ENCODE measurements at places on chromosomes 5 and 9.

DNA sequence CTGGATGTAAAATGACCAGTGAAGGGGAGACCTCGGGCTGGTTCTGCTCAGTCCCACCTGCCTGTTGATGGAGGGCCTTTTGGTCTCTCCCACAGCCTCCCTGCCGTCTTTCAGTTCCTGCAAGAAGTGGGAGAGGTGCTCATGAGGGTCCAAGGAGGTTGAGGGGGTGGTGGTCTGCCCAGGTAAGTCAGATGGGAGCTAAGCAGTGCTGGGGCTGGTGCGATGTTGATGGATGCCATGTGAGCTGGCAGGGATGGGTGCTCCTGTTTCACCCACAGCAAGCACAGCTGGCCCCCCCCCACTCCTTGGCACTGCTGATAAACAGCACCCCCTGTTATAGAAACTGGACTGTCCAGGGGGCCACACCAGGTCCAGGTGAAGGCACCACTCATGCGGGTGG lies 145.6 kb downstream of the NSG2 start:
- no peak for DNase-seq

- DNase-seq, result no peak
These were observed 84.4 kb upstream of the RARS1 start for GRCh38 chr5:168401880-168402279.

GRCh38 chr9:13244181-13244580 lies 35.3 kb downstream of the MPDZ start:
- no peak for DNase-seq

- no peak for DNase-seq
These were observed 263.6 kb downstream of the FANCC start for GRCh38 chr9:95053611-95054570.

DNA sequence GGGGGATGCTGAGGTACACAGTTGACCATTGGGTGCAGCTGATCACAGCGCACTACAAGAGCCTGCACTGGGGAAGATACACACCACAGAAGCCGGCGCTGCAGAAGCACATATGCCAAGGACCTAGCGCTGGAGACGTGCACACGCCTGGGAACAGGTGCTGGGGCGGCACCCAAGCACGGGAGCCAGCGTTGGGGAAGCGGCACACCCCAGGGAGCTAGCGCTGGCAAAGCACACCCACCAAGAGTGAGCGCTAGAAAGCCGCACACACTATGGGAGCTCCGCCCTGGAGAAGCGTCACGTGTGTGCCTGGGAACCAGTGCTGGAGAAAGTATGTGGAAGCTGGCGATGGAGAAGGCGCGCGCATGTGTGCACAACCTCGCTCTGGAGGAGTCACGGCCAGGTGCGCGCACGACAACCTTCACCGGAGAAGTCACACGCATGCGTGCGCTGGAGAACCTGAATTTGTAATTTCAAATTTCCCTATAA lies 4.5 kb downstream of the FANCC start:
- no peak for DNase-seq

GRCh38 chr5:51832934-51833470 lies 449.8 kb downstream of the ISL1 start:
- no peak for DNase-seq

- no peak for DNase-seq
These were observed 16.0 kb downstream of the NR2F1 start for GRCh38 chr5:93599001-93599379.

GRCh38 chr9:135184181-135185053 lies 96.9 kb downstream of the OLFM1 start:
- no peak for DNase-seq

- no peak for DNase-seq
These were observed 375.7 kb upstream of the CDH10 start for GRCh38 chr5:25020454-25020853.

DNA sequence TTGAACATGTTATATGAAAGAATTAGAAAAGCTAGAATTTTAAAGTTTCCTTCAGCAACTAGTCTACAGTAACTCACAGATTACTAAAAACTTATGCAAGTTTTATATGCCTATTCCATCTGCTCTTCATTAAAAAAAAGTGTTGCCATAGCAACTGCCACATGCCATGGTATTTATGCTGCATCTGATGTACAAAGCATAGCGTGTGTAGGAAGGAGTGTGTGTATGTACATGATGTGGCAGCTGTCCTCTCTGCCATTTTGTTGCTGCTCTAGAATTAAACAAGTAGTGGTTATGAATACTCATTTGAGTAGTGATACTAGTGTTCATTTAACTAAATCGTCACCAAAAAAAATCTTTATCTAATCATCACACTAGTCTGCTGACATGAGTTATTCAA lies 593.5 kb downstream of the CETN3 start:
- no peak for DNase-seq

- no peak for DNase-seq
These were observed 126.4 kb upstream of the OSMR start for GRCh38 chr5:38719403-38719802.

DNA sequence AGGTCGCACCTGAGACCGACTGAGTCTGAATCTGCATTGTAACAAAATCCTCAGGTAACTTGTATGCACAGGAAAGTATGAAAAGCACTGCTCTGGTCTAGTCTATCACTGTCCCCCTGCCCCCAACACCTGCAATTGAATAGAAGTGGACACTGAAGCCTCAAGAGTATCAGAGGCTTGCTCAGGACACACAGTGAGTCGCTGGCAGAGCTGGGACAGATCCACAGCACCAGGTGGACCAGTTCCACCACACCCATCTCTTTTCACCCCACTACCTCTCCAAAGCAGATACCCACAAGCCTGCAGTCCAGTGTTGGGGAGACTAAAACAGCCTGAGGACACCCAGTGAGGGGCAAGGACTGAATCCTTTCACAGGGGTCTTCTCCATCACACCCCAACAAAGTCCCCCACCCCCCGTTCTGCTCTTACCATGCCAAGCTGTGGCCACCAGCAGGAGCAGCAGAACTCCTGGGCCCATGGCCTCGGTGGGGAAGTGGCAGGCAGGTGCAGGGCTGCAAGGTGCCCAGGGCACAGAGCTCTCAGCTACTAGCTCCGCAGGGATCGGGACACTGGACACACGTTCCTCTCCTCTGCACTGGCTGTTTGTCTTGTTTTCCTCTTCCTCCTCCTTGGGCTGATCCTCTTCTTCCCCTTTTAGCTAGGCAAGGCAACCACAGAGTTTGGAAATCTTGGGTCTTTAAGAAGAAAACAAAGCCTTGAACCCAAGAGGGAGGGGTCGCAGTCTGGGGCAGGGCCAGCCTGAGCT lies at the start of gene CSF1R:
Gene CSF1R, minus strand, starts transcription at position 605 of the 766 bp plus-strand sequence. Its CDS starts 127 bp downstream, at position 478.
- DNase-seq, result no peak

DNA sequence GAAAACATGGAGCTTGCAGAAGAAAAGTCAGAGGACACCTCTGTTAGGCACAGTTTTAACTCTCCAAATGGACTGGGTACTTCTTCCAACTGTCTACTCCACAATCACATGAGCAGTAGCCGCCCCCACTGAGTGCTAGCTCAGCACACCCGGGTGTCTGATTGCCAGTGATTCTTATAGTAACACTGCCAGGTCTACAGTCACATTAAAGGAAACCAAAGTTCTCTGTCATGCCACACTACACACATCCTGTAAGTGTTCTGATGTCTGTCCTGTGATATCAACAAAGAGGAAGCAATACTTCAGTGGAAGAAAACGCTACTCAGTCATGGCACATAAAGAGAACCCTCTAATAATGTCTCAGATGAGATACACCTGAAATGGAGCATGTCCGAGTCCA lies at the start of gene HAVCR2:
Gene HAVCR2, minus strand, starts transcription at position 69 of the 400 bp plus-strand sequence. Its CDS starts 61 bp downstream, at position 8.
- DNase-seq, result peak; percentile 40

DNA sequence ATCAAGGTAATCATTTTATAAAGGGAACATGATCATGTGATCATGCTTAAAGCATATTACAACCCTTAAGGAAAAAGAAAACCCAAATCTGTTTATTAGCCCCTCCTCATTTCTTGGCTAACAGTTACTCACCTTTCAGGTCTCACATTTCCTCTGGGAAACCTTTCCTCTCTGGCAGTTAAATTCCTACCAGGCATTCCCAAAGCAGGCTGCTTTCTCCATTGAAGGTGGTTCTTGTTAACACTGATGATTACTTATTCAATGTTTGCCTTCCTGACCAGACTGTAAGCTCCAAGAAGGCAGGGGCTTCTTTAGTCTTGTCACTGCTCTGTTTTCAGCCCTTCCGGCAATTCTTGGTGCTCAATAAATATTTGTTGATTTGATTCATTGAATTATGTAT lies 59.9 kb downstream of the PLK2 start:
- no peak for DNase-seq

DNA sequence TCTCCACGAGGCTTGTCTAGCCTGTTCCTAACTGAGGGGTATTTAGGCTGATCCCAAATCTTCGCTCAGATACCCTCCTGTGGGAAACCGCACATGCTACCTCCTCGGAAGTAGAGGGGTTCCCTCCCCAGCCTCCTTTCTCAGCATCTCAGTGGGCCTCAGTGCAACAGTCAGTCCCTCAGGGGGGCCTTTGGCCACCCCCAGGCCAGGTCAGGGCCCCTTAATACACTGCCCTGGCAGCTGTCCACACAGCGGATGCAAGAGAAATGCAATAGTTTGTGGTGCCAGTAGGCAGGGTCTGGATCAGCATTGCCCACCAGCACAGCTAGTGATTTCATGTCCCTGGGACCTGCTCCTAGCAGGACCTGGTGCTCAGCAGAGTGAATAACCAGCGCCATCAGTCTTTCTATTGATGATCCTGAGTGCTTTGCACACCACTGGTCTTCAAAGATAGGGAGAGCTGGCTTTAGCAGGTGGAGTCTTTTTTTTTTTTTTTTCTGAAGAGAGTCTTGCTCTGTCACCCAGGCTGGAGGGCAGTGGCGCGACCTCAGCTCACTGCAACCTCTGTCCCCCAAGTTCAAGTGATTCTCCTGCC lies 7.5 kb downstream of the PLPP7 start:
- no peak for DNase-seq

- DNase-seq, result no peak
These were observed 7.9 kb downstream of the PDE6A start for GRCh38 chr5:149936700-149937091.

All from effector memory CD8-positive, alpha-beta T cell (primary cell).